ENCODE measurements at places on chromosomes 2 and 18.

DNA sequence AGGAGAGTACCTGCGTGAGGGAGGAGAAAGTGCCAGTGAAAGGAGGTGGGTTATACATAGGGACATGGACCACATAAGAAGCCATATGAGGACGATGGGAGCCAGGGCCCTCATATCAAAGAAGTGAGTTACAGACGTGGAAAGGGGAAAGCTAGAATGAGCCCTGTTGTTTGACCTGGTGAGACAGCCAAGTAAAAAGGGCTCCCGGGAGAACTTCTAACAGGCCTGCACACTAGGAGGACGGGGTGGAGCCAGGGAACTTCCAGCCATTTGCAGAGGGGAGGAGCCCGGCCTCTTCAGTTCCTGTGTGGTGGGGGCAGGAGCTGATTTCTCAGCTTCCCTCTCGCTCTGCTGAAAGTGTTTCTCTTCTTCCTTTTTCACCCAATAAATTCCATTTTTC, 84.1 kb upstream of the SLC66A3 start:
- DNase-seq: peak; percentile 61

- no peak for DNase-seq
Observed at GRCh38 chr2:28595323-28595722, 99.5 kb downstream of the PLB1 start.

DNA sequence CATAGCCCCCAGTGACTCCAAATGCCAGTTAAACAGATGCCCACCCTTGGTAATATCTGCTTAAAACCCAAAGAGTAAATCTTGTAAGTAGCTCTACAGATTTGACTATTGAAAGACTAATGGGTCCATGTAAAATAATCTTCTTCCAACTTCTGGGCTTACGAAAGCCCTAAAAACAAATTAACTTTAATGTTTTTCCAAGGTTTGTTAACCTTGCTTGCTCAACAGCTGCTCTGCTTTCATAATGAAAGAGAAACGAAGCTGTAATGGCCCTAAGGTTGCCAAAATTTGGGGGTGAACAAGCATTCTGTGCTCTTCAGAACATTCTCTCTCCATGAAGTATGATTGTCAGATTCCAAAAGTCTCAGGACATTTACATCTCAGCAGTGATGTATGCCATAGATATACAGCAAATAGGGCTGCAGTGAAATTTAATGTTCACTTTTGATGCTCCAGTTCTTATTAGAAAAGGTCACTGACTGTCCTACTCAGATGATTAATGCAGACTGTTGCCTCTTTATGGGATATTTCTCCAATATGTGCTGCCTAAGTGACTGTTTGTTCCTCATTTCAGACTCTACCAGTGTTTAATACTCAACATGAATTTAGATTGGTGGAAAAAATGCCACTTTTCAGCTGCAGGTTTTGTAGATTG, 436.3 kb upstream of the CHST9 start:
- DNase-seq: no peak

GRCh38 chr2:130387804-130388203, 31.9 kb downstream of the PTPN18 start:
- no peak for DNase-seq

DNA sequence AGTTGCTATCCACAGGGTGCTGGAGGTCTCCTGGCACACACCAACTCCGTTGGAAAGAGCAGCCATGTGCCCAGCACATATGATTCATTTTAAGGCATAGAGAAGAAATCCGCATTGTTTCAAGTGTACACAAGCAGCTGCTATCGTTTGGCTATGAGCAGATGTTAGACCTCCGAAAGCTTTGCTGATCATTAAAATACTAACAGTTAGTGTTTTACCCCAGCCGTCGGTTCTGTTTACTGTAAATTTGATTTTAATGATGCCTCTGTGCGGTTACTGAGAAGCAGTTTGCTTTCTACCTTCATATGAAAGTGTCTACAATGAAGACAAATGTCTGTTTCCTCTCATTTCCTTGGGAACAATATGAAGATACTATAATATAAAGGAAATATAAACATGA, 154.9 kb downstream of the PTGR3 start:
- no peak for DNase-seq

DNA sequence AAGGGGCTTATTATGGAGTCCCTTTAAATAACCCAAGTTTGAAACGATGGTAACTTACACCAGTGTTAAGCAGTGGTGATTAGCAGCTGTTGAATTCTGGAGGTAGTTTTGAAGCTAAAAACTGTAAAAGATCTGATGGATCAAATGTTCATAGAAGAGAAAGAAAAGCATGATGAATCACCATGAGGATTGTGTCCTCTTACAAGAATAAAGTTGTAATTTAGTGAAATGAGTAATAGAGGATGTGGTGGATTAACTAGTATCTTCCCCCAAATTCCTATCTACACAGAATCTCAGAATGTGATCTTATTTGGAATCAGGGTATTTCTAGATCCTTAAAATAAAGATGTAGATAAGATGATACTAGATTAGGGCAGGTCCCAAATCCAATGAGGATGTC, 1138.2 kb upstream of the TMEFF2 start:
- no peak for DNase-seq

GRCh38 chr2:111176867-111177266, 56.2 kb downstream of the BCL2L11 start:
- peak; percentile 55 for DNase-seq

DNA sequence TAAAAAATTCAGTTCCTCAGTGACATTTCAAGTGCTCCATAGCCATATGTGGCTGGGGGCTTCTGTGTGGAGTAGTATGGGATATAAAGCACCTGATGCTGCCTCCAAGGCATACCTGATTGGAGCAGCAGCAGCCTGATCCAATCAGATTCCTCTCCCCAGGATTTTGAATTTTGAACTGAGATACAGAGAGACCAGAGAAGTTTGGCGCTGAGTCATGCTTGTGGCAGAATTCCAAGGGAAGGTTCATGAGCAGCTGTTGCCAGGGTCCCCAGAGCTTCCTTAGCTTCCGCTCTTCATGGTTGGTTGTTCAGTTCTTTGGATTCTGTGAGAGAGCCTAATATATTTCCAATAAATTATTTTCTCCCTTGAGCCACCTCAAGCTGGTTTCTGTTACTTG, 29.0 kb upstream of the CFAP36 start:
- DNase-seq: peak; percentile 30

- no peak for DNase-seq
Observed at GRCh38 chr2:62627667-62628066, 77.8 kb upstream of the EHBP1 start.

- DNase-seq: no peak
Observed at GRCh38 chr2:83055376-83056010, 1403.6 kb downstream of the SUCLG1 start.

- no peak for DNase-seq
Observed at GRCh38 chr2:223884399-223884798, 47.0 kb upstream of the AP1S3 start.

DNA sequence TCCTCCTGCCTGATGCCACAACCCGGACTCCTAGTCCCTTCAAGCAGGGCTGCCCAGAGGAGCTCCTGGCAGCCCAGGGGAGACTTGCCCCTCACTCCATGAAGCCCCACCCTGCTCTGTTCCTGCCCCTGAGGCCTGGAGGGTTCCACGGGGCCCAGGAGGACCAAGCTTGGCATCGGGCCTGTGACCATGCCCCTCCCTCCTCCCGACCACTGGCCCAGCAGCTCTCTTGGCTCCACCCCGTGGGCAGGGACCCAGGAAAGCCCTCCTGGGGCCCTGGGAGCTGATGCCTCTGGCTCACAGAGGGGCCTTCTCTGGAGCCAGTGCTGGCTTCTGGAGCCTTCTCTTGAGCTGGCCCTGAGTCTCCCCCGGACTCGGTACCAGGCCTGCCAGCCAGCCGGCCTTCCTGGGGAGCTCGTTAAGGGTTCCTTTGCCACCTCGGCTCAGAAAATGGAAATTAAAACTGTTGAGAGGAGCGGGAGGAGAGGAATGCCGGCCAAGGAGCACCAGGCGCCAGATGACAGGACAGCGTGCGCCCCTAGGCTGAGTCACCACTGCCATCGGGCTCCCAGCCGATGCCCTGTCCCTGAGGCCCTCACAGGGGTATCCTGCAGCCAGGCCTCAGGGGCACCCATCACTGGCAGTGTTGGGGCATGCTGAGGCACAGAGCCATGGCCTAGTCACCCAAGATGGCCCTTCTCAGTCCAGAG, 40.6 kb upstream of the SNED1 start:
- DNase-seq: no peak

DNA sequence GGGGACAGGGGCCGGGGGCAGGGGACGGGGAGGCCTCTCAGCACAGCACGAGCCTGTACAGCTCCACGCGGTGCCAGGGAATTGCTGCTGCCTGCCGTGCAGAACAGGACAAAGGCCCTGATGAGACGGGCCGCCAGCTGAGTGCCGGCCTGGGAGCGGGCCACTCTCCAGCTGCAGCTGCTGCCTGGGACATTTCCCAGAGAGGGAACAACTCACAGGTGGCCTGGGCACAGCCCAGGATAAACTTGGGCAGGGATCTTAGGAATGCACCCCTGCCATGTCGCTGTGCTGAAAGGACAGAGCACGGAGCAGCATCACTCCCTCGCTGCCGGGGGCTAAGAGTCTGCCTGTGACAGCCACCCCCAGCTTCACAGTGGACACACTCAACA, 38.8 kb downstream of the CENPO start:
- no peak for DNase-seq

GRCh38 chr2:108538000-108538625, 3.8 kb downstream of the LIMS1 start:
- DNase-seq: no peak

GRCh38 chr2:189821953-189822748, 37.9 kb downstream of the PMS1 start:
- peak; percentile 40 for DNase-seq

DNA sequence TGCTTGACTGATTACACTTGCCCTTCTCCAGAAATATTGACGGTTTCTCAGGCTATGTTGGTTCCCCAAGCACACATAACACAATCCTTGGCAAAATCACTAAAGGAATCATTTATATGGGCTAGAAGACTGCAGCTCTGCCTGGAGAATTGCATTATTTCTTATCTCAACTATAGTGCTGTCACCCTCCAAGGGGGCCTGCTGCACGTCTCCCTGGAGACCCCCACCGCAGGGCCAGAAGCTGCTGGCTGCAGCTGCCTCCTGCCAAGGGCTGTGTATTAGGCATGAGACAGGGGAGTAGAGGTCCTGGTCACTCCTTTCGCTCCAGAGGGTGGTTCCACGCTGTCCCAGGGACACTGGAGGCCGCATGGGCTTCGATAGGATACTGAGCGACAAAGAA, 76.6 kb downstream of the LRRC30 start:
- no peak for DNase-seq

DNA sequence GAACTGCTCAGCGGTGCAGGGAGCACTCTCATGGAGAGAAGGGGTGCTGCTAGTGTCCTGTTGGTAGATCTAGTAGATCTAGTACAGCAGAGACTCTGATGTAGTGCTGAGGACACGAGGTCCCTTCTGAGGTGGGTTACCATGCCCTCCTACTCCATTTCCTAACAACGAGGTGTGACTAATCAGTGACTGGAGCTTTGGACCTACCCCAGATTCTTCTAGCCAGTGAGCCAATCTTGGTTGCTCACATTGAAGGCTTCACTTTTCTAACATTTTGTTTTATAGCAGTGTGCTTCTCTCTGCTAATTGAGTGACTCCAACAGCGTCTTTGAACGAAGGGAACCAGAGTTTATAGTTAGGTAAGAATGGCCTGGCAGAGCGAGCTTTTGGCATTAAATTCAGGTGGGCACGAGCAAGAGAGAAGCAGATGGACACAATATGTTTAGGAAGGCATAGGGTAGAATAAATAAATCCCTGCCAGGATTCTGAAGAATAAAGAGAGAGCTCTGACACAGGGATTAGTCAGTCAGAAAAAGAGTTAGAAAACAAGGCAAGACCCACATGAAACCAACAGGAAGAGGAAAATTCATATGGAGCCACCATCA, 306.0 kb upstream of the RAB12 start:
- DNase-seq: no peak

GRCh38 chr2:27800856-27801255, 29.3 kb downstream of the MRPL33 start:
- DNase-seq: no peak

DNA sequence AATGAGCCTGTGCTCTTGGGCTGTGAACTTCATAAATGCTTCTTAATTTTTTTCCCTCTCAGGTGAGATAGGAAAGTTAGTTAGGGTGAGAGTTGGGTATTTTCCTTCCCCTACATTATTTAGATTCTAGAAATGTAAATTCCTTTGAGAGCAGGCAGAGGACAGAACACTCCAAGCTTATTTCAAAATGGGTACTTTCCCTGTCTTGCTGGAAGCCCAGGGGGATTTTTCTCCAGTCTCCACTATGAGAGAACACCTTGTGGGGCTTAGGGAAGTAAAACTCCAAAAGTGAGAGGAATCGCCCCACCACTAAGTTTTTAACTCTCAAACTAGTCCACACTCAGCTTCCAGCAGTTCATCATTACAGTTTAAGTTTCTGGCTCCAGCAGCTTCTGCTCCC, 253.2 kb upstream of the CTAGE1 start:
- no peak for DNase-seq

DNA sequence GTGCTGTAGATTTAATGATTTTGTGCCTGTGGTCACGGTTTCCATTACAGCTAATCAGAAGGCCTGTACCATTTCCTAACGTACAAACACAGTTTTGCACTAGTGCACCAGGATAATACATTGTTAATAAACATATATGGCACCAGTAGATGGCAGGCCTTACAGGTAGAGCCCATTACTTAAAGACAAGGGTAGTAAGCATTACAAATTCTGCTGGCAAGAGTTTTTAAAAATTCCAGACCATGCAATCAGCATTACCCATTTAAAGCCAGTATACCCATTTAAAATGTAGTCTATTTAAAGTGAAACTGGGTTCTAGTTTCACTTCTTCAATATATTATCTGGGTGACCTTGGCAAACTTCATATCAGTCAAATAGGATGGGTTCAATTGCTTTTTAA, 224.2 kb downstream of the NUP35 start:
- DNase-seq: no peak

- DNase-seq: no peak
Observed at GRCh38 chr2:202148515-202149154, 75.6 kb downstream of the KIAA2012 start.
